8988T (cell line): ENCODE measurements at places on chromosomes 5 and 9.
A peak's percentile ranks its signal among the peaks of the same experiment; 100 is the strongest.

DNA sequence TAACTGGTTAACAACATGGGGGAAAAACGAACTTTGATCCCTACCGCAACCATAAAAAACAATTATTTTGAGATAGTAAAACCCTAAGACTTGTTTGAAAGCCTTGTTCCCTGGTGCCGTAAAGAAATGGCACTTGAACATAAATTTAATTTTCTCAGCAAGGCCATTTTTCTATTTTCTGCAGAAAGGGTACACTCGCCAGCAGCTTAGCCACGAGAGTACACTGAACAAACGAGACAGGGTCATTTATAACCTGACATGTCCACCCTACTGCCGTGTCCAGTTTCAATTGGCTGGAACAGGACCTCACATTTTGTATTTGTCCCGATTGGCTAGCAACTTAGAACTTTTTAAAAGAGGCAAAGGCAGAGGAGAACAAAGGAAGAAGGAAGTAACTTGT is 26.8 kb downstream of the FBXW11 start:
- no peak for DNase-seq

DNA sequence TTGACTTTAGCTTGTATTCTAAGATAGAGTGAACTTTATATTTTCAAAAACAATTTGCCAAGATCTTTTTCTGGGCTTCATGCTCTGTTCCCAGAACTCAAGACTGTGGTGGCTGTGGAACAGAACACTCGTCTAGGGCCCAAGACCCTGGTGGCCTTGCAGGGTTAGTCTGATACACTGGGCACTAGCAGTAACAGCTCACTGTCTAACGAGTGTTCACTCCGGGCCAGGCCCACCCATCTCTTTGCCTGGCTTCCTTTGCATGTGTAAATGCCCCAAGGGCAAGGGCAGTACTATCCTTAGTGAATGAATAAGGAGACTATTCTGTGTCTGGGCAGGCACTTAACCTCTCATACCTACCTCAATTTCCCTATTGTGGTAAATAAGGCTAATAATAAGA is 47.4 kb downstream of the PHF2 start:
- no peak for DNase-seq

DNA sequence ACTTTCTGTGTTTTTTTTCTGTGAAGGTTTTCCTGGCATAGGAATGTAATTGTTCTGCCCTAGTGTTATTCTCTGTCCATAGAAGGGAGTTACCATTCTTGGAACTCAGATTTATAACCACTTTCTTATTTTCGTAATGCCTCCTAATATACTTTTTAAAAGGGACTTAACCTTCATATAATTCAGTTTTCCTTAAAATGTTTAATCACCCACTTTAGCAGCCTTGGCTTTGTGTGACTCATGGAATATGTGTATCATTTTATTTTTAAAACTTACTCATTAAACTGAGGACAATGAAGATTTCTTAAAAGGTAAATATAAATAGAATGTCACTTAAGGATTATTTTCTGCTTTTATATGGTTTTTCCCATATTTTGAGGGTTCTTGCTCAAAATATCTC is 50.0 kb downstream of the RAI14 start:
- no peak for DNase-seq

DNA sequence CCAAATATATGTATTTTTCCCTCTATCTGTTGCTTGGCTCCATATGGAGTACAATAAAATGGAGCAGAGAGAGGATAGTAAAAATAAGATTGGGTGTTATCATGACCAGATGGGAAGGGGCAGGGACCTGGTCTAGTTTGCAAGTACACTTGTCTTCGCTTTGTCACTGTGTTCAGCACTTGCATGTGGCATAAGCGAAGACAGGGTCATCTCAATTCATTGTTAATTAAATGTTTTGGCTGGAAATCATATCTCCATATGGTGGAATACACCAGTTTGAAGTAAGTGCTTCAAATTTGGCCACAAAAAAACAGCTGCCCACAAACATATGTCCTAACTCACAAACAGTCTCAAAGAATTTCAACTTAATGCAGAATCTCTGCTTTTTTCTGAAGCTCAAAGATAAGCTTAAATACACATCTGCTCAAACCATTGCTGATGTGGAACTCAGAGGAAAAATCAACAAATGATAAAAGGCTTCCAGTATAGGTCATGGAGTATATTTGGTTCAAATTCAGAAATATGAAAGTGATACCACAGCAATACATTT is 865.4 kb downstream of the TLE4 start:
- DNase-seq, result no peak

DNA sequence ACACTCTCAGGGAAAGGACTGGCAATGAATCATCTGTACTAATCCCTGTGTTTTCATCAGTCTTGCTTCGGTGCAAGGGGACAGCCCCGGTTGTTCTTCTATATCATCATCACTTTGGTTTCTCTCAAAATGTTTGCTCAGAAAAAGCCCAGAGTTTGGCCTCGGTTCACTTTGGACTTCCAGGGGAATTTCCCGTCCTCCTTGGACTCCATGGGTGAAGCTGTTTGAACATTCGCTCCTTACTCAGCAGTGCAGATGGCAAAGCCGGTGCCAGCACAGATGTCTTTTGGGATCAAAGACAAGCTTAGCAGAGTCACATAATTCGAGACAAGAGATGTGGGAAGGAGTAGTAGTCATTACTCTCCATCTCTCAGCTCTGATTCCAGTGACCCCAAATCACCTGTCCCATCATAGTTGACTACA is 69.8 kb upstream of the TNFSF8 start:
- no peak for DNase-seq

GRCh38 chr5:53321073-53321472 is 159.4 kb upstream of the FST start:
- DNase-seq, result no peak

GRCh38 chr5:40569546-40570270 is 110.0 kb upstream of the PTGER4 start:
- DNase-seq, result no peak

DNA sequence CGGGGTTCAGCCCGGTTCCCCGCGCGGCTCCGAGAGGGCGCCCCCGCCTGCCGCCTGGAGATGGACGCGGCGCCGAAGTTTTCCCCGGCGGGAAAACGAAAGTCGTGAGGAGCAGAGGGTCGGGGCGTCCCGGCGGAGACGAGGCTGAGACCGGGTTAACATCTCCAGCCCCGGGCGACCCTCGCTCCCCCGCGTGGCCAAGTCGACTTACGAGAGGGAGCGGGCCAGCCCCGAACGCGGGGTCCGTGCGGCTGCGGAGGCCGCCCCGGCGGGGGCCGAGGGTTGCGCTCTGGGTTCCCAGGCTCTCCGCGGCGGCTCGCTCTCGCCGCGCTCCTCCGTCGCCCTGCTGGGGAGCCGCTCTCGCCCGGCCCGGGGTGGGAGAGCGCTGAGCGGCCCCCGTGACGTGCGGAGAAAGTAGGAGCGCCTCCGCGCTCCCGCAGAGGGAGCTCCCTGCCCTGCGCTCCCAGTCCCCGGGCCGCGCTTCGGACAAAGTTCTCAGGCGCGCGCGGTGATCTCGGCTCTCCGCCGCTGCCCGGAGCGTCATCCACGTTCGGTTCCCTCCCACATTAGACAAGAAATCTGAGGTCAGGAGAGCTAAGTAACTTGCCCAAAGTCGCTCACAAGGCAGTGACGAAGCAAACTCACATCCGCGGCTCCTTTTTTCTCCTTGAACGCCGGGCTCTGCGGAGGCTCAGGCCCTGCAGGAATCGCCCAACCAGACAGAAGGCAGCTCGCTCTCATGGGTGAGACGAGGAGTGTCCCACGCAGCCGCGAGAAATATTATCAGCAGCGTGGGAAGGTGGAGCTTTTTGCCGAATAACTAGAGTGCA is 1.2 kb upstream of the GCNT4 start:
- peak; percentile 40 for DNase-seq

- DNase-seq, result no peak
Observed at GRCh38 chr5:158545949-158546530, 553.7 kb downstream of the EBF1 start.

DNA sequence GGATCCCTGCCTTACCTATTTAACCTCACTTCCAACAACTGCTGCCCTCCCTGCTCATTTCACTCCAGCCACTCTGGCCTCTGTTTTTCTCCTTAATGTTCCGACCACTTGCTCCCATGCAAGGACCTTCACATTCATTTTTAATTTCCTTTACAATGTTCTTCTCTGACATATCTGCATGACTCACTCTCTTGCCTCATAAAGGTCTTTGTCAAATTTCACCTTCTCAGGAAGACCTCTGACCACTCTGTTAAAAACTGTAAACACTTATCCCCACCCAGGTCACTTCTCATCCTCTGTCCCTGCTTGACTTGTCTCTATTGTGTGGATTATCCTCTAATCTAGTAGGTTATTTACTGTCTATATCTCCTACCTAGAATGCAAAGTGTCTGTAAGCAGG is 751.2 kb downstream of the BRINP1 start:
- DNase-seq, result no peak

DNA sequence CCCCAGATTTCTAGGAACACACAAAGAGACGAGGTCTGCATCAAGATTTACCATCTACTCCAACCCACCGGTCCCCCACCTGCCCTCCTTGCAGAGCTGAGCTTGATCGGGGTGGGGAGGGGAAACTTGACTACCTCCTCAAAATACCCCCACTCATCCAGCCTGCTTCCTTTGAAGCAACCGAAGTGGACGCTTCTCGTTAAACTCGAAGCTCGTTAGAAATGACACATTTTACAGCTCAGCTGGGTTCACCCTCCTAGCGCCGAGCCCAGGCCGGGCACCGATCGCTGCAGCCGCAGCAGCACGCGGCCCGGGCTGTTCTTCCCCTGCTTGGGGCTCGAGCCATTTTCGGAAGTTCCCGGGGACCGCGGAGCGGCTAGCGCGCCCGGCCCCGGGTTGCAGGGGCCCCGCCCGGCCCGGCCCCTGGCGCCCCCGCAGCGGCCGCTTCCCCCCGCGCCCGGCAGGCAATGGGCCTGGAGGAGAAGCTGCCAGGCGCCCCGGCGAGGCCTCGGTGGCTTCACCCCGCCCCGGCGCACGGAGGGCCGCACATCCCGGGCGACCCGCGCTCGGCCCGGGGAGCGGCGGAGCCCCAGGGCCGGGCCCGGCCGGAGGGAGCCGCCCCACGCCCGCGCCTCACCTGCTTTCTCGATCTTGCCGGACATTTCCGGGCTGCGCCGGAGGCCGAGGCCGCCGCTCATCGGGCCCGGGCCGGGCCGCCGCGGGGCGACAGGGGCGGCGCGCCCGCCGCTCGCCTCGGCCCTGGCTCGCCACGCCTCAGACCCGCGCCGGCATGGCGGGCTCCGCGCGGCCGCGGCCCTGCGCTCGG is 530 bp downstream of the RAPGEF1 start:
- DNase-seq, result peak; percentile 69

DNA sequence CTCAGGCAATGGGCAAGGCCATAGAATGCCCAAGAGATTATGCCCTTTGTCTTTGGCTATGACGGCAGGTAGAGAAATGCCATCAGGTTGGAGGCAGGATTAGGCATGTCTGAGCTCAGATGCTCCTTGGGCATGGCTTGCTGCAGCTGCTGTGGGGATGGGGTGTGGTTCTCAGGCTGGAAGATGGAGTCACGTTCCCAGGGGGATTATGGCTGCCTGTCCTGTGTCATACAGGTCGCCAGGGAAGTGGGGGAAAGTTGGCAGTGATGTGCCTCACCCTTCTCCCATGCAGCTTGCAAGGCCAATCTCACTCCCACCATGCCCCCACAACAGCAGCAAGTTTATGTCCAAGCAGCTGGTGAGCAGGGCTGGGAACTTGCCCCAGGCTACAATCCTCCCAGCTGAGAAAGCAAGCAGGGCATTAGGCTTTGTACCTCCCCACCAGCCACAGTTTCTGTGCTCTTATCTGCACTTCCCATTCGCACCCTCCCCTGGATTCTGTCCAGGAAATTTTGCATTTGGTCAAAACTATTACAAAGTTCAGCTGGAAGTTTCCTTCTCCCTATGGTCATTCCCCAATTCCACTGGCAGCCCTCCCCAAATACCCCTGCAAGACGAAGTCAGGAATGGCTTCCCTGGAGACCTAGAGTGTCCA is 1788.0 kb upstream of the NUDT12 start:
- DNase-seq, result no peak

DNA sequence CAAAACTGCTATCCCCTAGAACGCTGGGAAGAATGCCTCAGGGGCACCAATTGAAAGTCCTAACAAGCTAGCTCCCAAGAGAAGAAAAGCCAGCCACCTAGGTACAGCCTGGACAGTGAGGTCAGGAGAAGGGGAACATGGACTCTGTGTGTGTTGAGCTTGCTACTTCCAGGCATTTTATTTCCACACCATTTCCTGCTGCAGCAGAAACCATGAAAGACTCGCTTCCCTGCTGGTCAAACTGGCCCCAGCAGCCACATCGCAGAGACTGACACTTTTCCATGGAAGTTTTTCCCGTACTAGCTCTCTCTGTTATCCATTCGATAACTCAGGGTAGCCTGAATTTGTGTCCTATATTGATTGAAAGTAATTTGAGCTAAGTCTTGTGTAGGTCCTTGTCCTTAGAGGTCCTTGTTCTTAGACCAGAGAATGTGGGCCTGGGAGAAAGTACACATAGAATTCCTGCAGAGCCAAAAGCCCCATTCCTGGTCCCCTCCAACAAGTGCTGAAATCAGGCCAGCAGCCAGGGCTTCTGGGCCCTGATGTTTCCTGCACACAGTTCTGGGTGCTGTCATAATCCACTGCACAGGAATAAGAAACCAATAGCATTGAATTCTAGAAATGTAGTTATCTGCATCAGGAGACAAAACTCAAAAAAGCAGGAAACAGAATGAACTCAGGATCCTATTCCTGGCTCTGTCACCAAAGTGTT is 96.6 kb downstream of the BRINP1 start:
- DNase-seq, result no peak

DNA sequence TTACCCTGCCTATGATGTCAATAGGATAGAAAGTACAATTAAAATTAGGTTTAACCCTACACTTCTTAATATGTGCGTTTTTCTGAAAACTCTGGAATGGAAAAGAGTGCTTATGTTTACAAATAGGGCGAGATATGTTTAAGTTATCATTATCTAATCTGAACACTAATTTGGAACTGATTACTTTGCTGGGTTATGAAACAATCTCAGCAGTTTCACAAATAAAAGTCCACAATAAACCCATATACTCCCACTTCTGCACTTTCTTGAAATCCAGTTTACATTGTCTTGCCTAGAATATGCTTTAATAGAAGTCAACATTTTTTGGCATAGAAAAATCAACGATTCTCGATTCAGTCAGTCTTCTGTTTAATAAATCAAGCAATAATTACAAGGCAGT is 236.3 kb downstream of the NFIB start:
- DNase-seq, result no peak

DNA sequence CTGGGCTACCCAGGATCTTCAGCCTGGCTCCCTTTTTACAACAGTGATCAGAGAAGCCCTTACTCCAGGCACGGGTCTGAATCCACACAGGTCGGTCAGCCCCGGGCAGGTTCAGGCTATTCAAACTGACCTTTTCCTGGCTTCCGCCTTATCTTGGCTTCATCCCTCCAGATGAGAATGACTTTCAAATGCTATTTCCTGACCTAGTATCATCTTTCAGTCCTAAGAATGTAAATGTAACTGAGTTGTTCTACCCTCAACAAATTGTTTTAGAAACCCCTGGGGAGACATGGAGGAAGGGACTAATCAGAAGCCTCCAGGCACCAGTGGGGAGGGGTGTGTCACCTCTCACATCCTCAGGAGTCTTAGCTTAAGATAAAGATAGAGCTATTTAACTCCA is 213.2 kb downstream of the EPB41L4A start:
- no peak for DNase-seq

- DNase-seq, result no peak
Observed at GRCh38 chr9:136249877-136250559, 4.4 kb upstream of the QSOX2 start.
